ENCODE measurements at places on chromosomes 3 and 15.

GRCh38 chr15:72861354-72861910 lies 77.9 kb upstream of the ADPGK start:
- no peak for DNase-seq

GRCh38 chr3:183946037-183946436 lies 61.4 kb upstream of the PARL start:
- no peak for DNase-seq

DNA sequence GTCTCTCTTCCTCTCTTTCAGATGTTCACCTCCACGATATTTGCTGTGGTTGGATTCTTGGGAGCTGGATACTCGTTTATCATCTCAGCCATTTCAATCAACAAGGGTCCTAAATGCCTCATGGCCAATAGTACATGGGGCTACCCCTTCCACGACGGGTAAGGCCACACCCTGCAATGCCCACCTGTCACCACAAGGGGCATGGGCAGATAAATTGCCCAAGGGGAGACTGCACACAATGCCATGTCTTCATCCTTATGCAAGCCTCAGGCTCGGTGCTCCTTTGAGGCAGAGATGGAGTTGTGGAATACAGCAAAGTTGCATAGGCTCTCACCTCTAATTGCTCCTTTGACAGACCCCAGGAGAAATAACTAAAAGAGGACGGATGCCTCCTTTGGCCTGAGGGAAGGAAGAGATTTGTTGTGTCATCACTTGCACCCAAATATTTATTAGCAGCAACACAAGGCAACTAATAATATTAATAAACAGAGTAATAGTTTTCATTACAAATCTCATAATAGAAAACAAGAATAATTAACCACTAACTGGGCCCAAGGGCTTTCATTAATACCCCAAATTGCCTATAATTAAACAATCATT lies 13.2 kb downstream of the TM4SF4 start:
- DNase-seq: no peak

DNA sequence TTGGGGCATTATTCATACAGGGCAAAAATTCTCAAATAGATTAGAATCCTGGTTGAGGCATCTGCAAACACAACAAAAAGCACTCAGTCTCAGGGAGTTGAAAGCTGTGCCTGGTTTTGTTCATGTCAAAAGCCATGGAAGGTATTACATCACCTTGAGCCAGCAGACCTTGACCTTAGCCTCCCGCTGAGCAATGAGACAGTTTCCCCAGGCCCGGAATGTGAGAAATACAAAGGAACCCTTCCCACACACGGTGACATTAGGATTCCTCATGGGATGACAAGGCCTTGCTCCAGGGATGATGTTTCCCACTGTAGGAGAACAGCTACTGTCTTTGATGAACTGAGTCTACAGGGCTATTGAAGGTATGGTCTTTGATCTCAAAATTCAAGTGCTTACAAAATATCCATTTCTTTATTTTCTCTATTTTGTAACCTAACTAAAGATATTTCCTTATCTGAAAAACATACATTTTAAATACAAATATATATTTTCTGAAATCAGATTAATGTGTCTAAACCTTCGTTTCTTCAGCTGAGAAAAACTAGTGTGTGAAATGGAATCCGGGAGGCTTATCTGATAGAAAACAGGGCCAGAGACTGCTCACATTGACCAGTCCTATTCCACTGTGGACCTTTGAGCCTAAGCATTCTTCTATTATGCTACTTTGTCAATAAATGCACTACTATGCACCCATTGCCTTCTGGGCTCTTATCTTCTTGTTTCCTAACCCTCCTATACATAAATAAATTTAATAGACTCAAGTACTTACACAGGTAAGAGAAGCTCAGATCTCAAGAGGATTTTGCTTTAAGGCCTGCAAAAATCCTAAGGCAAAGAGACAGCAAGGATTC lies 298.2 kb downstream of the KBTBD8 start:
- no peak for DNase-seq

DNA sequence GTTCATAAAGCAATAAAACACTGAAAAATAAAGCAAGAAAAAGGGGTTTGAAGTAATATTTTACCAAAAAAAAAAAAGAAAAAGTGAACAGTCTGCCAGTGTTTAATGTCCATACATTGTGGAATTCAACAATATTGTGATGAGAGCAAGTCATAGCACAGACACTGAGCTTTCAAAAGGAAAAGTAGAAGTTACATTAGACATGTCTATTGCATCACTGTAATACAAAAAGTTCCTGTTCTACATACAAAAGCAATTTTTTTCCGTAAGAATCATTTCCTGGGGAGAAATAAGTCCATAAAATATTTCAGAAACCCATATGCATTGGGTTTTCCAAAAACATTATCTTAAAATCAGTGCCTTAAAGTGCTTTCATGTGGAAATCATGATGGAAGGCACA lies 11.8 kb upstream of the HDC start:
- peak; percentile 43 for DNase-seq

- DNase-seq: no peak
Measured at GRCh38 chr3:190175490-190175889, 54.8 kb upstream of the P3H2 start.
